ENCODE measurements at places on chromosomes 2 and 18. TPM values are rescaled to one million over a fixed set of nuclear protein-coding genes. Genes with fewer than 3 reads are reported as not detected.

The CCDC148 gene
- total RNA-seq: not detected

The IL37 gene
- total RNA-seq: not detected

The HOXD11 gene
- not detected for total RNA-seq

The MAP3K19 gene
- total RNA-seq: not detected

The IL36B gene
- not detected for total RNA-seq

The RETREG2 gene
- 63.8 TPM for total RNA-seq

The AFF3 gene
- total RNA-seq: 3.5 TPM

The ABCB11 gene
- total RNA-seq: not detected

The GAREM1 gene
- total RNA-seq: not detected

The EVX2 gene
- total RNA-seq: not detected

The RAX gene
- not detected for total RNA-seq

The NFE2L2 gene
- total RNA-seq: 57.3 TPM

The LRP2 gene
- 2.2 TPM for total RNA-seq

The ALKAL2 gene
- not detected for total RNA-seq

The CROCC2 gene
- total RNA-seq: not detected

The MARCHF4 gene
- not detected for total RNA-seq

The ADCY3 gene
- 46.3 TPM for total RNA-seq

The GKN1 gene
- total RNA-seq: not detected

The RAMP1 gene
- 1.4 TPM for total RNA-seq

The UGT1A7 gene
- total RNA-seq: not detected

The TEX44 gene
- not detected for total RNA-seq

The GBX2 gene
- total RNA-seq: not detected

The RTP5 gene
- 0.22 TPM for total RNA-seq

The TSPYL6 gene
- total RNA-seq: not detected

The TNFRSF11A gene
- 7.3 TPM for total RNA-seq
